ENCODE measurements at places on chromosomes 6 and 20.

DNA sequence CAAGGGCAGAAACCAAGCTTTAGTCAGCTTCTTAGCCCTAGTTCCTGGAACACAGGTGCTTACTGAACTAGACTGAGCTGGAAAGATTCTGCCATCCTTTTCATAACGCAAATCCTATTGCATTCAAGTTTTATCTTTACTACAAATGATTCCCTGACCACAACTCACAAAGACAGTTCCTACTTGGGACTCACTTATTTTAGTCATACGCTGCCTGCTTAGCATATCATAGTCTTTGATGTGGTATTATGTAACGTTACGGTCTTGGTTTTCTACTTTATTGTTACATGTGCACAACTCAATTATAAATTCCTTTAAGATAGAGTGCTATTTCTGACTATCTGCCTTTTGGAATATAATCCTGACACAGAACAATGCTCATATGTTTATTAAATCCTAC is 59.1 kb downstream of the BLOC1S5 start:
- no peak for DNase-seq

GRCh38 chr6:26130581-26131249 is 43.5 kb downstream of the HFE start:
- DNase-seq, result no peak

- DNase-seq, result peak; percentile 23
Observed at GRCh38 chr6:106997392-106998158, 23.0 kb upstream of the CD24 start.

- DNase-seq, result no peak
Observed at GRCh38 chr6:18276610-18277236, 12.4 kb upstream of the DEK start.

GRCh38 chr6:70706491-70707123 is 38.9 kb downstream of the SMAP1 start:
- DNase-seq, result peak; percentile 16

DNA sequence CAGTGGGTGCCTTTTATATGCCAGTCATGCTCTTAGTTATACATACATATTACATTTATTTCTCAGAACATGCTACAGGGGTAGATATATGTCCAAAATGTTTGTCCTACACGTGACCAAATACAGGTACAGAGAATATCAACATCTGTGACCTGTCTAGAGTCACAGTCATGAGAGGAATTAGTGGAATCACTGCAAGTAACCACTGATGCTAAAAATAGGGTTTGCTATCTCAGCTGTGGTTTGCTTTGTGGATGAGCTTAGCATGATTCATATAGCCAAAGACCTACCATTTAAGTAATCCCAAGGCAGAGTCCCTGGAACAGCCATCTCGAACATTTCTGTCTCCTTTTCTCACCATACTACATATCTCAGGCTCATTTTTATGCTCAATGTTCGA is 32.3 kb downstream of the GSTA3 start:
- peak; percentile 81 for DNase-seq

DNA sequence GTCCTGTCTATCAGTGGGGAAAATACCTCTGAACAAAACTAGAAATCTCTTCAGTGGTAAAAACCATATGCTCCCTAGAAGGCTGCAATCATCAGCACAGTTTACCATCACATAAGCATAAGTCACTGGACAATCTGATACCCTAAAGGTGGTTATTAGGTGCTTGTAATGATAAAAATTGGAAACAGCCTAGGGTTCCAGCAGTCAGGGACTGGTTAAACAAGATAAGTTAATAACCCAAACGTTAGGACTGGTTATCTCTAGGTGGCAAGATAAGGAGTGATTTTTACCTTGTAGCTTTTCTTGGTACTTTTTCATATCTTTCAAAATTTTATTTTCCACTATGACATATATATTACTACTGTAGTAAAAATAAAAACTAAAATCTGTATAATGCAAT is 11.0 kb downstream of the ECI2 start:
- no peak for DNase-seq

GRCh38 chr20:20343932-20344331 is 24.0 kb upstream of the INSM1 start:
- no peak for DNase-seq

- DNase-seq, result no peak
Observed at GRCh38 chr20:38599410-38599882, 2.2 kb upstream of the ARHGAP40 start.

GRCh38 chr6:135209803-135210202 is 28.7 kb downstream of the MYB start:
- no peak for DNase-seq

DNA sequence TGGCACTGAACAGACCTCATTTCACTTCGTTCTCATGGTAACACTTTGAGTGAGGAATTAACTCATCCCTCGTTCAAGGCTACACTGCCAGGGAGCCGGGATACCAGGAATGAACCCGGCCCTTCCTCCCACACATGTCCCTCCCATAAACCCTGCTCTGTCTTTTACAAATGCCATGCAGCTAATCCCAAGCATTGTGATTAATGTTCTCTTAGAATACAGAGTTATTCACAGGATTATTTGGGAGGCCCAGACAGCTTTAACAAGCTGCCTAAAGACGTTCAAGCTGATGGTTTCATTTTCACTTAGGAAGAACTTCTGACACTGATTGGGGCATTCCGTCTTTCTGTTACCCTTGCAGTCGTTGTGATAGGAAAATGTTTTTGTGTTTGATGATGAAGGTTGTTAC is 42.5 kb upstream of the CD83 start:
- no peak for DNase-seq

DNA sequence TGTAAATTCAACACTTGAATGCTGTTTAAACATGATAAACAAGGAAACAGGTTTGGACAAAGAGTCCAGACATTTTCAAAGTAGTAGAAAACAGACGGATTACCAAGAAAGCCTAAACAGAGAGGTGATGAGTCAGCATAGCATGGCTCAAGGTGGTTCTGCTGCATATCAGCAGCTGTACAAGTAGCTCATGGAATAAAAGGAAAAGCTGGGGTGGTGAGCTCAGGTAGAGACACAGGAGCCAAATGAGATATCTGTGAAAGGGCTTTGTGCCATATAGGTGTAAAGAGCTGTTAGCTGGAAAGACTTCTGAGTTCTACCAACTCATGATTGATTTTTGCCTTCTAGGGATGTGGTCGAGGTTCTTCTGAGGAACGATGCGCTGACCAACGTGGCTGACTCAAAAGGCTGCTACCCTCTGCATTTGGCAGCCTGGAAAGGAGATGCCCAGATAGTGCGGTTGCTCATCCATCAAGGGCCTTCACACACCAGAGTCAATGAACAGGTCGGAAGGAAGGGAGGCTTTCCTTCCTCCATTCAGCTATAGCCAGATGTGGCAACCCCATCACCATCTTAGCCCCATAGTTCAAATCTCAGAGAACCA is 80.7 kb downstream of the ANKS1A start:
- no peak for DNase-seq

- no peak for DNase-seq
Observed at GRCh38 chr20:34468951-34469350, 47.3 kb upstream of the DYNLRB1 start.

DNA sequence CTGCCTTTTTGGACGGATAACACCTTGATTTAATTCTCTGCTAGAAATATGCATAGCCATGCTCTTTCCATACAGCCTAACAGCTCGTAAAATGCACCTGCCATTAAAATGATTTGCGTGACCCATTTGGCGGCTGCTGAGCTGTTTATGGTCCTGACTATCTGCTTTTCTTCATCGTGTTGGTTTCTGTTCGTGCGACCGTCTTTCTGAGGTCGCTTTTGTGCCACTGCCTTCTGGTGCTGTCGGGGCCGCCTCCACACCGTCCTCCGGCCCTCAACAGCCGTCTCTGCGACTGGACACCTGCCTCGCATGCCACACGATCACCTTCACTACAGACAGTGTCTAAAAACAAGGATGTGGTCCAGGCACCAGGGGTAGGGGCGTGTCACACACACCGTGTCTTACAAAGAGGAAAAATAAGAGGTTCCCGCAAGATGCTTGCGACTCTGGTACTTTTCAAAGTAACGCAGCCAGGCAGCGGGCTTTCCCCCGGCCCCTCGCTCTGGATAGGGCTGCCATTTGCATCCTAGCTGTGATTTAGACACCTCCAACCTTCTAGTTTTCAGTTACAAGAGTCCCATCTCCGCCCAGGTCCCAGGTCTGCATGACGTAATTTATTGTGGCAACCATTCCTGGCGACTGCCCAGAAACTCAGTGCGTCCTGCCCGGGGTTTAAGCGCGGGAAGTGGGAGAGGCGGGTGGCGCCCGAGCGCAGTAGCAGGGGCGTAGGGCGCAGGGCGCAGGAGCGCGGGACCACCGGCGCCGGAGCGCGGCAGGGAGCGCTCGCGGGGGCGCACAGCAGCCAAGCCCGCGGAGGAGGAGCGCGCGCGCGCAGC is at the start of gene STMND1:
Gene STMND1, plus strand, starts transcription at position 629 of the 836 bp plus-strand sequence. CDS start 208 bp downstream, outside the sequence.
- DNase-seq, result no peak

GRCh38 chr6:113137426-113137825 is 719.7 kb upstream of the MARCKS start:
- no peak for DNase-seq

DNA sequence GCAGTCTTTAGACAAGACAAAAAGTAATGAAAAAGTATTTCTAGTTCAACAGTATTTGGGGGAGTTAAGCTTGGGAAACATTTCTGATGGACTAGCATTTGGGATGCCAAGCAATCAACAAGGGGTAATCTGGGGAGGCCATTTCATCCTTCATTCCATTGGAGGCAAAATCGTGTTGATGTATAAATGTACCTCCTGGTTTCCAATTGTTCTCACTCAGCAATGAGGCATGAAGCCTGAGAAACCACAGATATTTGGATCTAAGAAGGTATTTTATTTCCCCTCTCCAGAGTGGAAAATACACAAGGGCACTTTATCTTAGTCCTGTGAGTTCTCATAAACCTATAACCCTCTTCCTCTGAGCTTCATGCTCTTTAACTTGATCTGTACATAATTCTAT is 68.2 kb downstream of the TBX18 start:
- DNase-seq, result no peak

DNA sequence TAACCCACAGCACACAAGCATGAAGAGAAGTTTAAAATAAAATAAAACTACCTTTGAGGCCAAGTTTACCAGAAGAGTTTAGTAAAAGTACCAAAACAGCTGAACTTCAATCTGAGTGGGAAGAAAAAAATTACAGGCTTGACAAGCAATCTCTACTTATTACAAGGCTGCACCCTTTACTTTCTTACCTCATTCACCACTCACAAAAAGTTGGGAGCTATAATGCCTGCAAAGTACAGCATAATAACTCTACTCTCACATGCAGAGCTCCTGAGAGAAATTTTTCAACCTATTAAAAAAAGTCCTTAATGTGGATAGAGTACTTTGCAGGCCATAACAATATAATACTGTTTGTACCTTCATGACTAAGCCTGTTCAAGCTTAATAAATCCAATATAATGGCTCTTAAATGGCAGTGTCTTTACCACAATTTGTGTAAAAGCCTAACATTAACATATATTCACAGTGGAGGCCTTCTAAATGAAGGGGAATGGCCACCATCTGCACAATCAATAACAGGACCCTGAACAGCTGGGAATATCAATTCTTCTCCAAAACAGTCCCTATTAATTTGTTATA is 103.1 kb downstream of the DST start:
- no peak for DNase-seq

DNA sequence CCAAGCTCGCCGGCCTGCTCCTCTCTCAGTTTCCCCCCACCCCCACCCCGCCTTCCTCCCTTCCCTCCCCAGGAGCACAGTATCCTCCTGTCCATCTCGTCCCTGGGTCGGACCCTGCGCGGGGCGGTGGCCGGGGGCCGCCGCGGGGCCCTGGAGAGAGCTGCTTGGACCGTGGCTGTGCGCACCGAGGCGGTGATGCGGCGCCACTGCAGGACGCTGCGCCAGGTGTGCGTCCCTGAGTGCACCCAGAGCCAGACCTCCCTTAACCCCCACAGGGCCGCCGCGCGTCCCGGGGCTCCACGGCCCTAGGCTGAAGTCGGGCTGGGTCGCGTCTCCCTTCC is 2.2 kb downstream of the C20orf204 start:
- DNase-seq, result no peak

- no peak for DNase-seq
Observed at GRCh38 chr6:166236596-166236995, 68.9 kb upstream of the TBXT start.

- no peak for DNase-seq
Observed at GRCh38 chr6:24274441-24275083, 83.3 kb downstream of the DCDC2 start.

DNA sequence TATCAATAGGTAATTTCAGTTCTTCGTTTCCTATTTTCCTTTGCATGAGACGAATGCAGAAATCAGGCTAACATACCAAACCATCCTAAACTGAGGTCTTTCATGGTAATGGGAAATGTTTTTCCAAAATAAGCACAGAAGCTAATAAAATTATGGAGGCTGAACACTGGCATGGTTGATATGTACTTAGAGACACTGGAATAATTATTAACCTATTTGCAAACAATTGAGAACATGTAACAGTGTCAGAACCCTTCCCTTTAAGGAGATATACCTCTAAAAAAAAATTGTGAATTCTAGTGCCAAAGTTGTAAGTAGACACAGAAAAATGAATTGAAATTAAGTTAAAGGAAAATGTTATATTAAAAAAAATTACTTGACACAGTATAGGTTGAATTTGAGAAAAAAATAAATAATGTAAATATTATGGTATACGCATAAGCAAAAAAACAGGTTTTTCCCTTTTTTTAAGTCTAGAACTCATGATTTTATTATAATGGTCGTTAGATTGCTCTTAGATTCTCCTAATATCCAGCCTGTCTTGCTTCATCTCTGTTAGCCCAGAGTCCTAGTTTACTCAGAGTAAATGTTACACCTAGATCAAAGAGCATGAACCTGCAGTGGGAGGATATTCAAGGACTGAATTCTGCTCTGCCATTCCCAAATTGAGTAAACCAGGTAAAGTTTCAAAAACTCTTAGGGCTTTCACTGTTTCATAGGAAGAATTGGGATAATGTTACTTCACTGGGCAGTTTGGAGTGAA is 1.7 kb downstream of the SLC17A2 start:
- no peak for DNase-seq

DNA sequence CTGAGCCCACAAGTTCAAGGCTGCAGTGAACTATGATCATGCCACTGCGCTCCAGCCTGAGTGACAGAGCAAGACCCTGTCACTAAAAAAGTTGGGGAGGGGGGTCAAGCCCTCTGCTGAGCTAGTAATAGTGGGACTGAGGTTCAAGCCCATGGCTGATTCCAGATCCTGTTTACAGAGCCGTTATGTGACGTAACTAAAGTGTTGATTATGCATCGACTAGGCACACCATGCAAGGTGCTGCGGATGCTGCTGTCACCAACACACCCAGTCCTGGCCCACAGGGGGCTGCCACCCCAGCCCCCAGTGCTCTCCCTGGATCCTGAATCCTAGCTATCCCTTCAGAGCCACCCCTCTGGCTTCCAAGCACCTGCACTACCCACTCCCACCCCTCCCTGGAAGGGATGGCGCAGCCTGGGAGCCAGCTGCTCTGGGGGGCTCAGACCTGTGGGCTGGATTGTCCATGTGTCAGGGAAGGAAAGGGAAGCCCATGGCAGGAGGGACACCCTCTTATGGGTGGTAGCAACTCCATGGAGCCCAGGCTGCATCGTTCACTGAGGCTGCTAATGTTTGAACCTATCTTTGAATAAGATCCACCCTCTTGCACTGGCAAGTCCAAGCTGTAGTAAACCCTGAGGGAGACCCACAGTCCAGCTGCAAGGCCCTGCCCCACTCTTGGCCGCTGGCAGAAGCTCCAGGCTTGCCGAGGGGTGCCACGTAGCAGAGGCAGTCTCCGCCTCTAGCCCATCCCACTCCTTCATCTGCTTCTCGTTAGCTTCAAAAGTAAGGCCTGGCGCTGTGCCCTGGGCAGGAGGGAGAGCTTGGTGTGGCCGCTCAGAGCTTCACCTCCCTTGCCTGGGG is 95.0 kb downstream of the SNX5 start:
- DNase-seq, result peak; percentile 96

Data from AG04450 (cell line).